Activated CD4-positive, alpha-beta T cell treated with anti-CD3 and anti-CD28 coated beads, Interleukin-2, amount 50 U/mL, for 4 hours (primary cell): ENCODE measurements at places on chromosomes 12 and 14.

GRCh38 chr14:56310643-56311042, 192.4 kb downstream of the PELI2 start:
- DNase-seq, result no peak

GRCh38 chr12:111126331-111126730, 206.0 kb upstream of the MYL2 start:
- no peak for DNase-seq

DNA sequence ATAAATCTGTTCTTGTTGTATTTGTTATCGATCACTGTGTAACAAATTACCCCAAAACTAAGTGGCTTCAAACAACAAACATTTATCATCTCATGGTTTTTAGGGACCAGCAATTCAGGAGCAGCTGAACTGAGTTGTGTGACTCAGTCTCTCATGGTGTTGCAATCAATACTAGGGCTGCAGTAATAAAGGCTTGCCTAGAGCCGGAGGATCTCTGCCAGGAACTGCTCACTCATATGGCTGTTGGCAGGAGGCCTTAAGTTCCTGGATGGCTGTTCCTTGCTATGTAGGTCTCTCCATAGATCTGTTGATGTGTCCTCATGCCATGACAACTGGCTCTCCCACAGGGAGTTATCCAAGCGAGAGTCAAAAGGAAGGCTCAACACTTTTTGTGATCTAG, 3.8 kb upstream of the PSMC6 start:
- no peak for DNase-seq

DNA sequence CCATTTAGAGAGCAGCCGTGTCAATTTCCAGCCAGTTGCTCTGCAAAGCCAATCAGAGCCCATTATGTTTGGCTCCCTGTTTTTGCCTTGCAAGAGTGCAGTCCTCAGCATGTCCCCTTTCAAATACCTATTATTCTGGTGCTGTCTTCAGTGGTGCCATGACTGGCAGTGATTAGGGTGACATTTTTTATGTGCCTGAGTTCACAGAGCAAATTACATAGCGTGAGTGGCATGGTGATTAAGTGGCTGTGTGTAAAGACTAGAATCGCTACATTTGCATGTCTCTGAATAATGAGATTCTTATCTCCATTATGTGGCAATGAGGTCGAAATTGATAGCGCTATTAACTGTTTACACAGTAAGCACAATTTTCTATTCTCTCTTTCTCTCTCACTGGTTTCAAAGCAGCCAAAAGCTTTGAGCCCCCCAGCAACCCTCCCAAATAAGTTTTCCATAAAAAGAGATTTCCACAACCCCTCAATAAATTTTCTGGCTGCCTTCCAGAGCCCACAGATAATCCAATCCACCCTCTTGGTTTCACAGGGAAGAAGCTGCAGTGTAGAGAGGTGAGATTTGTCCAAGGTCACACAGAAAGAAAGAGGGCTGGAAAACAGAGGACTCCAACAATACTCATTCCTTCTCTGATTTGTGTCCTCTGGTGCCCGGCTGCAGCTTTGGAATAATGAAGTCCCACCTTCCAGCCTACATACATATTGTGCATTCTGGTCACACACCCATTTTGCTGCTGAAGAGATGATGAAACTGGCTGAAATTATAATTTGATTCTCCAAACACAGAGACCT, 58.8 kb upstream of the NUDT4 start:
- no peak for DNase-seq

DNA sequence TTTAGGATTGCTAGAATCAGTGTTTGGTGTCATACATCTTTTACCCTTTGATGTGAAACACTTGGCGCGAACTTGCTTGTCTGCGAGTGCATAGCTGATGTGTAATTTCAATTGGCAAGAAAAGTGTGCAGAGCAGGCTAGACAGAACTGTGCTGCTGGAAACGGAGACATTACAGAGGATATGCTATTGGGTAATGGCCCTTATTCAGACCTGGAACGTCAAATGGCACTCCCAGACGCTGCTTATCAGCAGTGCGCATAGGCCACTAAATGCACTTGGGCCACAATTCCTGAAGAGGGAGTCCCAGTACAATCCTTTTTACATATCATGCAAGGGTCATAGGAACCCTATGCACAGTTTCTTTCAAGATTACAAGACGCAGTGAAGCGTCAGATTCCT, 15.7 kb upstream of the SLC10A1 start:
- no peak for DNase-seq

GRCh38 chr14:44767646-44768173, 194.0 kb downstream of the KLHL28 start:
- no peak for DNase-seq

DNA sequence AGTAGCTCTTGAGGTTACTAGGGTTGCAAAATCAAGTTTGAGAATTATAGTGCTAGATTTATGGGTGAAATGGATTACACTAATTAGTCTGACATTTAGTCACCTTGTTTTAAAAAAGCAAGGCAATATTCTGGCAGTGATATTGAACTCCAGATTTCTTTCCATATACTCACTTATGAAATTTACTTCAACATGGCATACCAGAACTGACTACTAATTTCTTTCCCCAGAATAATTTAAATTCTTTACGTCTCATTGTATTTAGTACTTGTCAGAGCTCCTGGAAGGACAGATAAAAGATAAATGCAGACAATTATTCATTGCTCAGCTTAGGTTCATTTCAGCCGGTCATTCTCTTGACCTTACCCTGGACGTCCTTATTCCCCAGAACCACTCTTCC, 24.3 kb downstream of the EMP1 start:
- DNase-seq, result no peak

- DNase-seq, result no peak
Measured at GRCh38 chr14:84180336-84180735, 1349.6 kb upstream of the FLRT2 start.

- peak; percentile 62 for DNase-seq
Measured at GRCh38 chr12:92505254-92506231, 197.2 kb upstream of the PLEKHG7 start.

DNA sequence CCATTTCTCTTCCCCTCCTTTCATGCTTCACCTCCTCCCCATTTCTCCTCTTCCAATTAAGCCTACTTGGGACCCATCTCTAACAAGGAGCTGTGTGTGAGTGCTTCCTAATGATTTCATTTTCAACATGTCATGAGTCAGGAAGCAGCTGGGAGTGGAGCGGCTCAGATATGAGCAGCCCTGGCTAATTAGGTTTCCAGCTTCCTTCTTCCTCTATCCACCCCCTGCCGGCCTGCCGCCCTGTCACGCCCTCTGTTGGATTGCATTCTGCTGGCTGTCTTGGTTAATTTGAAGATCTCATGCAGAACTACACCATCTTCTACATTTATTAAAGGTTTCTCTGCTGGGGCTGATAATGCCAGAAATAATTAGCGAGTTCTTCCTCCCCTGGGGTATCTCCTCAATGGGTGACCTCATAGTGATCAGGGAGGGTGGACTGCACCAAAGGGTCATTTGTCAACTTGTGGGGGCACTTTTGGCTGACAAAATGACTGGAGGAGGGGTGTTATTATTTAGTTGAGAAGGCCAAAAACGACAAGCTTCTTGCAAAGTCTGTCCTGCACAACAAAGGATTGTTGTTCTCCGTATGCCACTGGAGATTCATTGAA, 300.9 kb upstream of the SRRM4 start:
- no peak for DNase-seq

- DNase-seq, result no peak
Measured at GRCh38 chr12:26150736-26151450, 26.1 kb upstream of the BHLHE41 start.

GRCh38 chr12:18919871-18920511, 182.1 kb downstream of the CAPZA3 start:
- no peak for DNase-seq

DNA sequence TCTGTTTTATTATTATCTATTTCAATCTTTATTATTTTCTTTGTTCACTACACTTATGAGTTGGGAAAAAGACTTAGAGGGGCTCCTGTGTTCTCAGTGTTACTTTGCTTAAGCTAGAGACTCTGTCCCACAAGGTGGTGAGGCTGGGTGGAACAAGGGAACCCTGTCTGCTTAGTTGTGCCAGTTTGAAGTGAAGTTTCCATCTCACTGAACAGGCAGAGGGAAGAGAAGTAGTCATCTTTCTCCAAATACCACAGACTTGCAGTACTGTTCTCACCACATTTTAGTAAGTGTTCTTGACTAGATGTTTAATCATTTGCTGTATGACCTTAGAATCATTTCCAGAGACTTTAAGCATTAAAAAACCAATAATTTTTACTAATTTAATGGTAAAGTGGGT, 195.7 kb upstream of the NEDD1 start:
- DNase-seq, result no peak

- no peak for DNase-seq
Measured at GRCh38 chr14:45673420-45673819, 420.4 kb upstream of the MIS18BP1 start.

DNA sequence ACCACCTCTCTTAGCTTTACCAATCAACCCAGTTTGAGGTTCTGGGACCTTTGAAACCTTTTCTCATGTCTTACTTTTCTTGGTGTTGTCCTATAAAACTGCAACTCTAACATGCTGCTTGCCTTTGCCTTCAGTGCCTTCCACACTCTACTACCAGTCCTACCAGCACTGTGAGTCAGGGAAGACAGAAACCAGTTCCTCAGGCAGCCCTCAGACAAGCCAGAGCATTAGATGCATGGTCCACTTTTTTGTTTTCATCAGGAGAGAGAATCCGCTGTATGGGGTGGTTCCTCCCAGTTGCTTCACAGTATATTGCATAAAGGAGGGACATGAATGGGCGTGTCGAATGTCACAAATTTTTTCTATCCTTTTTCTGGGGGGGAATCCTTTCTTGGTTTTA, 17.3 kb upstream of the KLRB1 start:
- DNase-seq, result no peak

DNA sequence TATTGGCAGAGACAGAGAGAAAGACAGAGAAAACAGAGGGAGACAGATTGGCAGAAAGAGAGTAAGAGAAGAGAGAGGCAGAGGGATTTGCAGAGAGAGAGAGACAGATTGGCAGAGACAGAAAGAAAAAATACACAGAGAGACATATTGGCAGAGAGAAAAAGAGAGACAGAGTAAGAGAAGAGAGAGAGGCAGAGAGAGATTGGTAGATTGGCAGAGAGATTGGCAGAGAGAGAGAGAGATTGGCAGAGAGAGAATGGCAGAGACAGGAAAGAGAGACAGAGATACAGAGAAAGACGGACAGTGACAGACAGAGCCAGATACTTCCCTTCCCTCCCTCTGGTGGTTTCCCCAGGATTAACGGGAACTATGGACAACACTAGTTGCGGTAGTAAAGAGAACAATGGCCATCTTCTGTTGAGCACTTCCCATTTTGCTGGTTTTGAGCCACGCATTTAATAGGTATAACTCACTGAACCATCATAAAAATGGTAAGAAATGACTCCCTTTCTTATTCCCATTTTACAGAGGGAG, 2.6 kb upstream of the NOS1 start:
- DNase-seq, result no peak

DNA sequence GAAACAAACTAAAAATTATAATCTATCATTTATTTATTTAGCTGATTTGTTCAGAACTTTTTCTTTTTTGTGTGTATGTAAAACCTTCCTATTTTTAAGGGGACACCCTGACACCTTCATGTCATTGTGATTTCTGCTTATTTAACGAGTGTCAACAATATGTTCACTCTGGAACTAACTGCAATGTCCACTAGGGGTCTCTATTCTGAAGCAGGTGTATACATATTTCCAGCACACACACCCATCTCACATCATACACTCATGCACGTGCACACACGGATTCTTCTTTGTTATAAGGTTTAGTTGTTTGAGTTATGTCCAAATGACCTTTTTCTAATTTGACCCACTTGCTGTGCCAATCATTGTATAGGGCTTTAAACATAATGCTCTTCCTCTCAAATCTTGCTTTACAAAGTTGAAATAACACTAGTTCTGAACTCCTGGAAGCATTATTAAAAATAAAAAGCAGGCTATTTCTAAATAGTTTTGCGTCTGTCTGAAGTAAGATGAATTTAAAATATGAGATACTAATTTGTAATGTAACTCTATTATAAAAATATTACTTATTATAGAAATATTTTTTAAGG, 15.5 kb downstream of the E2F7 start:
- no peak for DNase-seq

- peak; percentile 63 for DNase-seq
Measured at GRCh38 chr14:64636208-64636979, 67.8 kb upstream of the PLEKHG3 start.

DNA sequence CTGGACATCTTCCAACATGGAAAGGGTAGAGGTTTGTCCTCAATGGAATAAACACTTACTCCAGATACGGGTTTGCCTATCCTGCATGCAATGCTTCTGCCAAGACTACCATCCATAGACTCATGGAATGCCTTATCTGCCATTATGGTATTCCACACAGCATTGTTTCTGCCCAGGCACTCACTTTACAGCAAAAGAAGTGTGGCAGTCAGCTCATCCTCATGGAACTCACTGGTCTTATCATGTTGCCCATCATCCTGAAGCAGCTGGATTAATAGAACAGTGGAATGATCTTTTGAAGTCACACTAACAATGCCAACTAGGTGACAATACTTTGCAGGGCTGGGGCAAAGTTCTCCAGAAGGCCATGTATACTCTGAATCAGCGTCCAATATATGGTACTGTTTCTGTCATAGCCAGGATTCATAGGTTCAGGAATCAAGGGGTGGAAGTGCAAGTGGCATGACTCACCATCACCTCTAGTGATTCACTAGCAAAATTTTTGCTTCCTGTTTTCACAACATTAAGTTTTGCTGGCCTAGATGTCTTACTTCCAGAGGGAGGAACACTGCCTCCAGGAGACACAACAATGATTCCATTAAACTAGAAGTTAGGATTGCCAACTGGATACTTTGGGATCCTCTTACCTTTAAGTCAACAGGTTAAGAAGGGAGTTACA, 140.4 kb downstream of the SLC35F4 start:
- no peak for DNase-seq

DNA sequence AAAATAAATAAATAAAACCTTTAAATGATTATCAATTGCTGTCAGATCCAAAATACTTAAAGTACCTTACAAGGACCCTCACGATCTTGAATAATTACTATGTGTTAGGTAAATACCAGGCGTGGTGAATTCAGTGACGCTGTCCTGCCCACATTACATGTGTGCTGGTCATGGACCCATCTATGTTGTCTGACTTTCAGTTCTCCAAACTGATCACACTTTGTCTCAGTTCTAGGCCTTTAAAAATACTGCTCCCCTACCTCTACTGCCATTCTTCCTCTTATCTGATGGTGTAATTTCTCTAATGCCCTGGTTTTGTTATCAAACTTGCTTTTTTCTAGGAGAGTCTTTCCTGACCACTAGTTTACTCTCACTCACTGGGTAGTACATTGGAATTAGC, 520.7 kb downstream of the TRHDE start:
- no peak for DNase-seq

- no peak for DNase-seq
Measured at GRCh38 chr12:97573901-97574300, 111.3 kb downstream of the RMST start.

- DNase-seq, result no peak
Measured at GRCh38 chr12:11716794-11717518, 67.5 kb downstream of the ETV6 start.

DNA sequence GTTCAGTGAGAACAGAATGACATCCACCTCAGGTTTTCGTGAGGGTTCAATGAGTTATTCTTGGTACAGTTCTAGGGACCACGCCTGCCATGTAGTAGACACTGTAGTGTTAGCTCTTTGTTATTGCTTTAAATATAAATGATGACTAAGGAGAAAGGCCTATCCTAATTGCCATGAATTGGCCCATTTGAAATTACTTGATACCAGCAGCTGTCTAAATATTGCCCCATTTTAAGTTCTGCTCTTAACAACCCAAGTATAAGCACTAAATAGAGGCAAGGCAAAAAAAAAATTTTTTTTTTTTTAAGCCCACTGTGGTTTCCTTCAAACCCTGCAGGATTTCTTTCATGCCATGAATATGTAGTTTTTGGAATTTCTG, 84.5 kb downstream of the BORCS5 start:
- DNase-seq, result no peak
